ENCODE measurements at places on chromosomes 3 and 15.

DNA sequence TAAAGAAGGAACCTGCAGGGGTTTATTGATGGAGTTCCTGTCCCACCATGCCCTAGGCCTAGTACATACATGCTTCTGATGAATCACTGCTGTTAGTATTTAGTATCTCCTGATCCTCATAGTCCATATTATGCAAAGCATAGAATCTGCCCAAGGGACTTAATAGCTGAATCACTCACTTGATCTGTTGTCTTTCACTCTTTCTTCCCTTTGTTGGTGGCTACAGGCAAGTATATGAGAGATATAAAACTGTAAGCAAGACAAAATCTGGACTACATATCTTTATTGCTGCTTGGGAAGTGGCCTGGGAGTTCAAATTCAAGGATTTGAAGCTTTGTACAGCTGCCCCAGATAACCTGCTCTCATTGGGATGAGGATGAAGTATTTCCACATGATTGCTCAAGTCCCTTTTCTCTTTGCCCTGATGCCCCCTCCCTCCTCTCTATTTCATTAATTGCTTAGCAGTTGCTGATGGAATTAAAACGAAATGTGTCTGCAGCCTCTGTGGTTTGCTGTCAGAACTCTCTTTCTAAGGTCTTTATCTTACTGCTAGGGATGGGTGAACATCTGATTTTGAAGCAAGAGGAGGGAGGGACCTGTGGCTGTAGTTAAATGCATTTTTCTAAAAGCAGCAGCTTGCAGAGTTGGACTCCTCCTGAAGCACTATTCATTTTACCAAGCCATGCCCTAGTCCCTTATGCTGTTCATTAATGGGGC, 114.1 kb downstream of the ZNF609 start:
- no peak for DNase-seq

DNA sequence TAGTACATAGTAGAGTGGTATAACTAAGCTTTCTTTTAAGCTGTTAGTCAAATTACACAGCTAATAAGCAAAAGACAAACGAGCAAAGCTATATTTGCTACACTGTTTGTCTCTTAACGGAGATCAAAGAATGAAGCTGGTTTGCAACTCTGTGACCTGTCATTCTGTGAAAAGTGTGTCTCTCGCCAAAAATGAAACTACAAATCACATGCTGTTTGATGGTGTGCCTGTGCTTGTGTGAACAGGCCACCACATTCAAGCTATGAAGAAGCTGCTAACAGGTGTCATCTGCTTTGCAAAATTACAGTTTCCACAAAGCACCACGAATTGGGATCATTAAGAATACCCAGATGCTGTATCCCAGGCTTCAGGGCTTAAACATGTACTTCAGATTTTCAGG, 667.8 kb upstream of the NAALADL2 start:
- no peak for DNase-seq

DNA sequence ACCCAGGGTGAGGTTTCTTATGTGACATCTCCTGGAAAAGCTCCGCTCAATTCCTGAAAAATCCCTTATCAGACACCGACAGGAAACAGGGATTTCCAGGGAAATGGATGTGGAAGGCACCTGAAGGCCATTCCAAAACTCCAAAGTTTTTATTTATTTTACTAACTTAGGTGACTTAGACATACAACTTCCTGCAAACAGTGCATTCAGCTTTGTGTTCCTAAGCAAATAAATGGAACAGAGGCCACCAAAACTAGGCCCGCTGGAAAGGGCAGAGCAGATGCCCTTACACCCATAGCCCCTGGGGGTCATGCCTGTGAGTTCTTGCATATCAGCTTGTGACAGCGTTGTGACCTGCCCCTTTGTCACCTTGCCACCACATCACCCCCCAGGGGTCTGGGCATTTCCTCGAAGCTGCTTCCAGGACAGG, 239.4 kb downstream of the XXYLT1 start:
- no peak for DNase-seq

DNA sequence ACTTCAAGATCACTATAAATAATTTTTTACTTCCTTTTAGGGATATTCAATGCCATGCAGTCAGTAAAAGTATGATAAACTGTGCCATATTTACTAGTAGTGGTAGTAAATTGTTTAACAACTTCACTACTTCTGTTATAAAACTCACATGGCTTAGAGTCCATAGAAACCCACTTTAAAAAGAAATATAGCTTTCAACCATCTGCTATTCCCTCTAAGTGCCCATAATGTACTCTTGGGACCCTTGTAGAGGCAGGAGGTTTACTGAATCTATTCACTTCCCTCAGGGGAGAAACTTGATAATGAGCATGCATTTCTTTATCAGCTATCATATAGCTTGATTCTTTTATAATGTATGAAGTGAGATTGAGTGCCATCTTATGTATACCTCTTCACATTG, 1448.4 kb upstream of the ALCAM start:
- DNase-seq: no peak

DNA sequence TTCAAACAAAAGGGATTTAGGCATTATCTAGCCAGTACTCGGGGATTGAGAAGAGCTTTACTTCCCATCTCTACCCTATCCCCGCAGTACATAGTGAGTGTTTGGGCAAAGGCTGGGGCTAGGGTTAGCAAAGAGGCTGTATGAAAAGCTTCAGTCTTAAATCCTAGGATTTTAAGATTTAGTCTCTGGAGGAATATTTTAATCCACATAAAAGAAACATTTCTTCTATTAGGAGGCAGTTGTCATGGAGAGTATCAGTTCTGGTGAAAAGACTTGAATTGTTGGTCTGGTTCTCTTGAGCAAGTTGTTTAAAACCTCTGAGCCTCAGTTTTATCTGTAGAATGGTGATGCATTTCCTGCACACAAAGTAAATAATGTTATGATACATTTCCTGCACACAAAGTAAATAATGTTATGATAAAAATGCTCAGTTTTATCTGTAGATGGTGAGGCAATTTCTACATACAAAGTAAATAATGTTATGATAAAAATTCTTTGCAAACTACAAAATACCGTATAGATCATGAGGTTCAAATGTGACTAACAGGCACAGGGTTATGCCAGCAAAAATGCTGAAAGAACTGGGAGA, 53.9 kb upstream of the ZBED2 start:
- no peak for DNase-seq

DNA sequence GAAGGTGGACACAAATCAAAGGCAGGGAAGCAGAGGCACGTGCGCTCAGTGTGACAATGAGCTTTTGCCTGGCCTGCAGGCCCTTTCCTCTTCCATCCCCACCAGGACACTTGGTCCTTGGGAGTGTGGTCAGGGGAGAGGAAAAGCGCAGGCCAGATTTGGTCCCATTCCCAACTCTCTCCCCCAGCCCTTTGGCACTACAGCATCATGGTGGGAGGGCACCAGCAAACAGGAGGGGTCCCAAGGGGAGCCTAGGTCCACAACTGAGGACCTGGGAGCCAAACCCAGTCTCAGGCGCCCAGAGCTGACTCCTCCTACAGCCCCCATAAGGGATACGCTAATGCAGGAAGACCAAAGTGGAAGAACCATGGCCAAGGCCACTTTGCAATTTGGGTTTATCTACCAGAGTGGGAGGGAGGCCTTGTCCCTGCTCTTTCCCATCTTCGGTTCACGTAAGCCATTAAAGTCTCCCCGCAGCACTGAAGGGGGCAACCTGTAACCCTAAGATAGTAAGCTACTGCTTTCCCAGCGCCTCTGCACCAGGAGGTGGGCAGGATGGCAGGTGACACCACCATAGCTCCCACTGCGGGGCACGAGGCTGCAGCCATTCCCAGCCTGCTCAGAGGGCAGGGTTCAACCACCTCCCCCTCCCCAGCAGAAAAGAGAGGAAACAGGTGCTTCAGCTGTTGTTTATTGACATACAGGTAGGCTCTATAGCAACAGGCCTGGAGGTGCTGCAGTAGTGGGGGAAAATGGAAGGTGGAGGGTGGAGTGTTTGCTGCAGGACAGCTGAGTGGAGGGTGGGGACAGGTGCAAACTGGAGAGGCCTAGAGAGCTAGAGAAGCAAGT, 993 bp upstream of the GRAMD2A start:
- no peak for DNase-seq

- DNase-seq: no peak
These were observed 31.9 kb upstream of the UACA start for GRCh38 chr15:70795311-70795665.

DNA sequence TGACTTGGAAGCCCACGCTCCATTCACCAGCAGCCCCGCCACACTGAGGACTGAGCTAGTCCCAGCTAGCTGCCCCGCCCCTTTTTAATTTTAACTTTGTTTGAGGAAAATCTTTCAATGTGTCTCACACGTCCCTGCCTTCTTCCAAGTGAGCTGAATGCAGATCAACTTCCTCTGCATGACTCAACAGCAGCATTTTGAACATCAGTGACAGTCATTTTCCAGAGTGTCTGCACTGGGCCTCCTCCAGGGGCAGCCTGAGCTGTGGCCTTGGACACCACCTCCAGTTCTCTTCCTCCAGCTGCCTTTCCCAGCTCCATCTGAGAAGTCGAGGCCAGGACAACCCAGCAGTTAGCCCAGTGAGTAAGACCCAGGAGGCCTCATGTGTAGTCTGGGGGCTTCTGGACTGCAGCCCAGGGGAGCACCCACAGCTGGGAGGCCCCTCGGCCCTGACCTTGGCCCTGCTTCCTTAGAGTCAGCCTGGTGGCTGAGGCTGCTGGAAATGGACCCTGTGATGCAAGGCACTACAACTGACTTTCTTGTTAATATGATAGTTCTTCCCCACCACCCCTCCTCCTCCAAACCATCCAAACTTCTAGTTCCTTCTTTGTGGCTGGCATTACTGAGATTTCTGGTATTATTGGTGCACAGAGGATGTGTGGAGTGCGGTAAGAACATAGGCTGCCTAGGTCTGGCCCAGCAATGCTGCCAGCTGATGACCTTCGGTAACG, 21.4 kb upstream of the ESYT3 start:
- no peak for DNase-seq

- DNase-seq: no peak
These were observed 553.0 kb downstream of the NTRK3 start for GRCh38 chr15:87703327-87704111.

DNA sequence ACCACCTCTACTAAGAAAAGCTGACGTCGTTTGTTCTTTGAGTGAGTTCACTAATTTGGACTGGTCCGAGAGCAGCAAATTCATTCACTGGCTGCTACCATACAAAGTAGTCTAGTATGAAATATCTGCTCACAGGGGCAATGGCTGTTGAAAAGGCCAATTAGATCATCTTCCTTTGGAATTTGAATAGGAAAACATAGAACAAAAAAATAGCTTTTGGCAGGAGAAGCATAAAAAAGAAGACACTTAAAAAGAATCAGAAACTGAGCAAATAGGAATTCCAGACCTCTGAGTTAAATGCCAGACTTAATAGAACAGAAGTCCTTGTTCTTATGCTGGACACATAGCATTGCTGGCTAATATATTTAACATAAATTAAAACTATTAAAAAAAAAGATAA, 159.3 kb downstream of the IL1RAP start:
- no peak for DNase-seq

GRCh38 chr15:78533331-78533730, 6.9 kb upstream of the PSMA4 start:
- DNase-seq: no peak

- no peak for DNase-seq
These were observed 132.4 kb upstream of the OSTN start for GRCh38 chr3:191066669-191067068.

DNA sequence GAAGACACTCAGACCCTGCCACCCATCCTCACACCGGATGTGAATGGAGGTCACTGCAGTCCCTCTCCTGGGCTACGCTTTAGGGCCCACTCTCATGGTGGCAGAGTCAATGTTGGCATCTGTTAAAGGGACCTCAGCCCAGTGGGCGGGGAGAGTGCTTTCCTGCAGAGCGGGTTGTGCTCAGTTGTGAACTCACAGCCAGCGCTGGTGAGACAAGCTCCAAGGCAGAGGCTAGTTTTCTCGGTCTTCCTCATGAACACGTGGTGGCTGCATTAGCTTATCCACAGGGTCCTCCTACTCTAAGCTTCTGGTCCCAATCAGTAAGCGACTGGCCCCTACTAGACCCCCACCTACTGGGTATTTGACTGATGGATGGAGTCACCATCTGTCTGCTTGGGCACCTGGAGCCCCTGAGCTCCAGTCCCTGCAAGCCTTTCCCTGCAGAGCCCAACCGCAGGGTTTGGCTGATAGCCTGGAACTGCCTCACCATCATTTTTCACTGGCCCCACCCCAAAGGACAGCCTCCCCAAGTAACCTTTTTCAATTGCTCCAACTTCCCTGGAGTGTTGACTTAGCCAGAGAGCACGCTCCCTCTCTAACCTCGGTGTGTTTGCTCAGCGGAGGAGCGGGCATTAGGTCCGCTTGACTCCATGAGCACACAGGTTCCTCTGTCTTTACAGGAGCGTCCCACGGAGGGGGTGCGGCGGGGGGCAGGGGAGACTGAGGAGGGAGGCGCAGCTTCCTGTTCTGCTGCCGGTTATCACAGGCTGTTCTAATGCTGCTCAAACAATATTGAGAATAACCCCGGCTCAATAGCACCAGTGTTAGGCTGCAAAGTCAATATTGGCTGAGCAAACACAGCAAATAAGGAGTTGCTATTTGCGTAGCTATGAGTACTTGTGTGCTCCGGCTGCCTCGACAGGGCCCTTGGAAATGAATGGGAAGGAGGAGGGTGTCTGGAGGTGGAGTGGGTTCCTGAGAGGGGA, 141.7 kb downstream of the RPLP1 start:
- no peak for DNase-seq

GRCh38 chr3:105790534-105790933, 78.3 kb downstream of the CBLB start:
- no peak for DNase-seq

DNA sequence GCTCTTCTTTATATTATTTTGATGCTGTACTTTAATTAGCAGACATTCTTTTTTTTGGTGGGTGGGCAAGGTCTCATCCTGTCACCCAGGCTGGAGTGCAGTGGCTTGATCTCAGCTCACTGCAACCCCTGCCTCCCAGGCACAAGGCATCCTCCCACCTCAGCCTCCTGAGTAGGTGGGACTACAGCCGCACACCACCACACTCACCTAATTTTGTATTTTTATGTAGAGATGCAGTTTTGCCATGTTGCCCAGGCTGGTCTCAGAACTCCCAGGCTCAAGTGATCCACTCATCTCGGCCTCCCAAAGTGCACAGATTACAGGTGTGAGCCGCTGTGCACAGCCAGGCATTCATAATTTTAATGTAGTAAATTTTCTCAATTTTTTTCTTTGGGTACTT, 608.1 kb downstream of the ZNF385D start:
- DNase-seq: no peak

GRCh38 chr15:30827625-30828303, 76.0 kb upstream of the FAN1 start:
- no peak for DNase-seq

DNA sequence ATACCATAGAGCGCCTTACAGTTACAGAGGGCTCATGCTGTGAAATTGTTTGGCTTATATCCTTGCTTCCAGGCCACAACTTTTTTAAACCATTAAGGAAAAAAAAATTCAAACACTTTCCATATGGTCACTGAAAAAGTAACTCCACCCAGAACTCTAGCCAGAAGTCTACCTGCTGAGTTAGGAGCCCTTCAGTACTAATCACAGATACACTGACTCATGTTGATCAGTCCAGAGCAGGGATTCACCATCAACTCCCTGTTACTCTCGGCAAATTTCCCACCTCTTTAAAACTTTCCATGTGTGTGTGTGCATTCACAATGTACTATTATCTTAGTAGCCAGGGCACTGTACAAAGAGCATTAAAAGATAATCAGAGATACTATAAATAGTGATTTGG, 372.8 kb downstream of the MAGI1 start:
- no peak for DNase-seq

- DNase-seq: no peak
These were observed 24.4 kb downstream of the ADCY5 start for GRCh38 chr3:123424321-123424998.

All from effector CD8-positive, alpha-beta T cell (primary cell).